CD4-positive, CD25-positive, alpha-beta regulatory T cell (primary cell): ENCODE measurements at places on chromosomes 16 and 17. TPM values are rescaled to one million over a fixed set of nuclear protein-coding genes. Genes with fewer than 3 reads are reported as not detected.
A peak's percentile ranks its signal among the peaks of the same experiment; 100 is the strongest.

DNA sequence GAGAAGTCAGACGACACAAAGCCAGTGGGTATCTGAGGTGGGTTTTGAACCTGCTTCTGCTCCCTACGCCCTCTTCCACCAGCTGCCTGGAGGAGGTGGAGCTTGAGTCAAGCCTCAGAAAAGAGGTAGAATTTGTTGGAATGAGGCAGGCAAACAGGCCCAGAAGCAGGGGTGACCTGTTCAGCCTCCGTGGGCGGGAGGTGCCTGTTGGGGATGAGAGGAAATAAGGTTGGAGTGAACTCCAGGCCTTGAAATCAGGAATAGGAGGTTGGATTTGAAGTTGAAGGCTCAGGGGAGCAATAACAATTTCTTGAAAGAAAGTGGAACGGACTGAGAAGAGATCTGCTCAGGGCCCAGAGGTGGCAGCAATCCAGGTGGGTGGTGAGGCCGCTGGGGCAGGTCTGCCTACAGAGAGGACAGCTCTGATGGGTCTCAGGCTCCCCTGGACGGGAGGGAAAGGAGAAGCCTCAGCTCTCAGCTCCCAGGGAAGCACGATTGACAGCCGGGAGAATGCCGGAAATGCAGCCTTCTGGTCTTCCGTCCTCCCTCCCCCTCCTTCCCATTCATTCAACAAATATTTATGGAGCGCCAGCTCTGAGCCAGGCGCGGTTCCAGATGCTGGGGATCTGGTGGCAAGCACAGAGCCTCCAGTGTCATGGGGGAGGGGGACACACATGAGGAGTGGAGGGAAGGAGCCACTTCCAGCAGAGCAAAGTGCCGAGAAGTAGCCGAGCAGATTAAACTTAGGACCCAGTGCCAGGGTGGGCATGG lies 61.9 kb upstream of the CIBAR2 start:
- no peak for DNase-seq

DNA sequence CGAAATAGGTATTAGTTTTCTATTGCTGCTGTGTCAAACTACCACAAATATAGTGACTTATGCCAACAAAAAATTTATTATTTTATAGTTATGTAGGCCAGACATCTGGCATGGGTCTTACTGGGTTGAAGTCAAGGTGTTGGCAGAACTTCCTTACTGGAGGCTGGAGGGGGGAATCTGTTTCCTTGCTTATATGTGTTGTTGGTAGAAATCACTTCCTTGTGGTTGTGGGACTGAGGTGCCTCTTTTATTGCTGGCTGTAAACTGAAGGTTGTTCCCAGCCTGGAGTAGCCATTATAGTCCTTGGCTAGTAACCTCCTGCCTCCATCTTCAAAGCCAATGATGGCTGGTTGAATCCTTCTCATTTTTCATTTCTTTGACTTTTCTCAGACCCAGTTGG lies 439.8 kb upstream of the EEF2KMT start:
- DNase-seq, result no peak

KRTAP4-16 gene
- not detected for polyA plus RNA-seq

HSF4 gene
- not detected for polyA plus RNA-seq

AIPL1 gene
- not detected for polyA plus RNA-seq

GRCh38 chr16:17930280-17930679 lies 406.3 kb downstream of the NPIPA8 start:
- no peak for DNase-seq

- no peak for DNase-seq
Observed at GRCh38 chr17:74135391-74136167, 67.9 kb upstream of the RPL38 start.

DNA sequence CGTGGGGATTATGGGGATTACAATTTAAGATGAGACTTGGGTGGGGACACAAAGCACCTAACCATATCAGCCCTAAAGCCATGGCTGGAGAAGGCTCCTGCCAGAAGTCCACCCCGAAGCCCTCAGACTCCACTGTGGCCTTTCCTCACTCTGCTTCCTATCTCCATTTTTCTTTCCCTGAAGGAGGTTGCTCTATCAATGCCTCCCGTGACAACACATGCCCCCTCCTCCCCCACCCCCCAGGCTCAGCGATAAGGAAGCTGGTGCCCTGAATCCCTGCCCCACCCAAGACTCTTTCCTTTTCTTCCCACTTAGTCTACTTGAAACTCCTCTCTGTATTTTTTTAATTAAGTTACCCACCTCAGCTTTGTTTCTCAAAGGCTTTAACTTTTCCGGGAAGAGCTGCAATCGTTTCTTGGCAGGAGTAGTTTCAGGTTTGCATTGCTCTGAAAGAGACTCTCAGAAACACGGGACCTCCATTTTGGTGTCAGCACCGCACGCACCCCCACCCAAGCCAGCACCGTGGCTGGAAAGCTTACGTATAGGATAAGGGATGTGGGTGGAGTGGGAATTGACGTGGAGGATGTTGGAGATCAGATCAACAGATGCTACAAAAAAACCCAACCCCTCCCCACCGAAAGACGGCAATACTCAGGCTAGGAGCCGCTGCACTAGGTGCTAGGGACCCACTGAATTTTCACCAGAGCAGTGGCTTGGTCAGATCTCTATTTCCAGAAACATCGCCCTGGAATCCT lies 15.2 kb upstream of the CA4 start:
- DNase-seq, result no peak

DNA sequence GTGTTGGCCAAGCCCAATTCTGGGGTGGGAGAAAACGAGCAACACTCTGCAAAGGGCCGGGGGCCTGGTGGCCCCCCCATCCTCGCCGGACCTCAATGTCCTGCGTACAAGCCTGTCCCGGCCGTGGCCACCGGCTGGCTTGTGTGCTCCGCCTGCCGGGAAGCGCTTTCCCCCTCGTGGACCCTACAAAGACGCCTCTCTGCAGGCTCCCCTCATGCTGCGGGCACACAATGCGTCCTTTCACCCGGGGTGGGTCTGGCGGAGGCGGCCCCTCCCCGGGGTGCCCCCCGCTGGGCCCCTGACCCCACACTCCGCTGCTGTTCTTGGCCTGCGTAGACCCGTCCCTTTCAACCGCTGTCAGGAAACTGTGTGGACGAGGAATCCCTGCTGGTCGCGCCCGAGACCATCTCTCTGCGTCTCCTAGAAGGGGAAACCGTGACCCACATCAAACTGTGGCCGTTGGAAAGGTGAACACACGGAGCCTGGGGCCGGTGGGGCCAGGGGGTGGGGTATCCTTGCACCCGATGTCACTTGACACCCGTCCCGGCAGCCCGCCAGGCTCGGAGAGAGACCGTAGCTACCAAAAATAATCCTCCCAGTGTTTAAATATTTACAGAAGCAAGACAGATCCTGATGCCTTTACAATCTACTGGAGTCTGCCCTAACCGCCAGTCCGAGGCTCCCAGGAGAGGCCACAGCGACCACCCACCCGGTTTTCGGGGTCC lies 43.6 kb downstream of the TBC1D16 start:
- no peak for DNase-seq

HS3ST6 gene
- polyA plus RNA-seq, result not detected

RNF222 gene
- not detected for polyA plus RNA-seq

DNA sequence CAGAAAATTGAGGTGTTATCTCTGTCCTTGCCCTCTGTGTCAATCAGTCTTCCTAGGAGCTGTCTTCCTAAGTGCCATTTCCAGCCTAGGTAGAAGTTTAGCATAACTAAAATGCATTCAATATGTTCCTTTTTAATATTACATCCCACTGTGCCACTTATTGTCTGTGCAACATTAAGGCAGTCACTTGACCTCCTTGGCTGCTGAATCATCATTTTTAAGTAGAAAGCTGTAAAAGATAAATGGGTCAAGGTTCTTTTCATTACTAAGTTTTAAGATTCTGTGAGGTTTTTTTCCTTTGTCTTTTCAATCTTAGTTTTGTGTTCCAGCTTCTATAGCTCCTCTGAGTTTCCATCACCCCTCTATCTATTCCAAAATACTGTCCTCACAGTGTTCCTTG lies 371.9 kb upstream of the SOX9 start:
- no peak for DNase-seq

DNA sequence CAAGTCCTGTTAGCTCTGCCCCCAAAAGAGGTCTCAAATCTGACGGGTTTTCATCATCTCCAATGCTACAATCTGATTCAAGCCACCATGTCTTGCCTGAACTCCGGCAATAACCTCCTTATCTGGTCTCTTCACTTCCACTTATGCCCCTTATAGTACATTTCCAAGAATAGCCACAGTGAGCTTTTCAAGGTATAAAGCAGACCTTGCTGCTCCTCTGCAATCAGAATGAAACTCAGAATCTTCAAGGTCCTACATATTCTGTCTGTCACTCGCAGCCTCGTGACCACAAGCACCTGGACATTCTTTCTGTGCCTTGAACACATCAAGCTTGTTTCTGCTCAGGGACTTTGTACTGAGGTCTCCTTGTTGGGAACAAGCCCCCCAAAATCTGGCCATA lies 84.7 kb downstream of the YPEL2 start:
- DNase-seq, result peak; percentile 83

IL17C gene
- polyA plus RNA-seq, result not detected

DNA sequence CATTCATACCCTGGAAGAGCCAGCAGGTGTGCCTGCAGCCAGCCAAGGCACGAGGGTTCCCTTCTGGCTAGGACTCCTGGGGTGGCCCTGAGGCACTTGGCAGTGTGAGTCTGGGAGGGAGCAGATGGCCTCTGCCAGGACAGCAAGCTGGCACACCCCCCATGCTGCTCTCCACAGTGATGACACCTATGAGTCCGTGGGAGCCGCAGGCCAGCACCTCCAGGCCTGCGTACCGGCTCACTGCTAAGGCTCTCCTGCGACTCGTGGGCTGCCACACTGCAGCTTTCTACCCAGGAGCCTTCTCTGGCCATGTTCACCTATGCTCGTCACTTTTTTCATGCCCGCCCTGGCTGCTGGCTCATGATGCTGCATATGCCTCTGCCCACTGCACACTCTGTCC lies 68.1 kb downstream of the NDEL1 start:
- no peak for DNase-seq

CTF1 gene
- polyA plus RNA-seq, result not detected

GRCh38 chr17:29020576-29020975 lies 14.7 kb upstream of the SEZ6 start:
- no peak for DNase-seq
